Left kidney (tissue), 8 donors: ENCODE measurements at places on chromosomes 6 and 20. TPM values are rescaled to one million over a fixed set of nuclear protein-coding genes. Genes with fewer than 3 reads are reported as not detected.

The MAFB gene
- 97.5 TPM for polyA plus RNA-seq

The HLA-DMA gene
- 14.7 TPM for polyA plus RNA-seq

The JPH2 gene
- 1.4 TPM for polyA plus RNA-seq

The KCNK5 gene
- 9.6 TPM for polyA plus RNA-seq

The MCCD1 gene
- 11.9 TPM for polyA plus RNA-seq

The FAM209B gene
- polyA plus RNA-seq, result 0.55 TPM

The ULBP1 gene
- polyA plus RNA-seq, result 2.1 TPM

The NNAT gene
- 90.1 TPM for polyA plus RNA-seq

The CSNK2B gene
- 237 TPM for polyA plus RNA-seq

The GRIK2 gene
- 16.5 TPM for polyA plus RNA-seq

The DEFB119 gene
- polyA plus RNA-seq, result not detected

The LY6G6D gene
- not detected for polyA plus RNA-seq

The TGM2 gene
- polyA plus RNA-seq, result 31.8 TPM

The STMND1 gene
- 0.90 TPM for polyA plus RNA-seq

The MUC21 gene
- polyA plus RNA-seq, result not detected

The KIAA1586 gene
- polyA plus RNA-seq, result 27.0 TPM

The VWA7 gene
- polyA plus RNA-seq, result 8.5 TPM

The PSORS1C2 gene
- polyA plus RNA-seq, result 0.15 TPM

The SRF gene
- 28.2 TPM for polyA plus RNA-seq

The SLC17A1 gene
- polyA plus RNA-seq, result 33.9 TPM
